ENCODE measurements at places on chromosomes 3 and 15. TPM values are rescaled to one million over a fixed set of nuclear protein-coding genes. Genes with fewer than 3 reads are reported as not detected.

LRRC49 gene
- total RNA-seq = 0.46 TPM

RNF168 gene
- total RNA-seq = 29.8 TPM

CPB1 gene
- not detected for total RNA-seq

PPP1R14D gene
- total RNA-seq = not detected

REC114 gene
- not detected for total RNA-seq

DGKG gene
- 0.04 TPM for total RNA-seq

GNB5 gene
- total RNA-seq = 19.2 TPM

FGF12 gene
- not detected for total RNA-seq

FES gene
- 2.5 TPM for total RNA-seq

FOXP1 gene
- total RNA-seq = 147 TPM

NANOGP8 gene
- not detected for total RNA-seq

SLCO2A1 gene
- not detected for total RNA-seq

CIAO2A gene
- 68.0 TPM for total RNA-seq

CYP1A2 gene
- total RNA-seq = not detected

LIPC gene
- 0.28 TPM for total RNA-seq

ITIH1 gene
- total RNA-seq = not detected

ALAS1 gene
- 73.0 TPM for total RNA-seq

GATA2 gene
- total RNA-seq = not detected

SKOR1 gene
- total RNA-seq = 0.15 TPM

GOLGA8T gene
- total RNA-seq = not detected

ALPK3 gene
- total RNA-seq = 0.07 TPM

OR5K1 gene
- total RNA-seq = not detected

ACP3 gene
- total RNA-seq = not detected

GP9 gene
- not detected for total RNA-seq

SCG5 gene
- total RNA-seq = 0.28 TPM

KIF15 gene
- total RNA-seq = 21.7 TPM

TMEM207 gene
- not detected for total RNA-seq

SLC2A2 gene
- not detected for total RNA-seq

SST gene
- not detected for total RNA-seq

KLHL40 gene
- total RNA-seq = not detected

CPLX3 gene
- total RNA-seq = not detected

NRG4 gene
- not detected for total RNA-seq

SLC24A5 gene
- total RNA-seq = not detected

ESYT3 gene
- total RNA-seq = 0.07 TPM

LRTM1 gene
- not detected for total RNA-seq

ZNF774 gene
- 0.50 TPM for total RNA-seq

TTLL13 gene
- total RNA-seq = not detected

FOXB1 gene
- total RNA-seq = 0.37 TPM

CCR4 gene
- 113 TPM for total RNA-seq

ZBED2 gene
- 547 TPM for total RNA-seq

C3orf49 gene
- not detected for total RNA-seq

CLDN11 gene
- not detected for total RNA-seq

APOD gene
- total RNA-seq = not detected

PROS1 gene
- total RNA-seq = 0.22 TPM

ADGRG7 gene
- not detected for total RNA-seq

ATP13A5 gene
- total RNA-seq = not detected

PLOD2 gene
- 0.18 TPM for total RNA-seq

RBM6 gene
- total RNA-seq = 75.8 TPM

ICE2 gene
- total RNA-seq = 59.5 TPM

CCDC33 gene
- total RNA-seq = not detected

PLCH1 gene
- total RNA-seq = not detected

Data from CD8-positive, alpha-beta memory T cell (primary cell).